ENCODE measurements at places on chromosomes 5 and 9.
A peak's percentile ranks its signal among the peaks of the same experiment; 100 is the strongest.

GRCh38 chr5:72465601-72466563 is 41.3 kb downstream of the ZNF366 start:
- no peak for DNase-seq

GRCh38 chr9:87137718-87138117 is 190.4 kb upstream of the GAS1 start:
- DNase-seq = no peak

DNA sequence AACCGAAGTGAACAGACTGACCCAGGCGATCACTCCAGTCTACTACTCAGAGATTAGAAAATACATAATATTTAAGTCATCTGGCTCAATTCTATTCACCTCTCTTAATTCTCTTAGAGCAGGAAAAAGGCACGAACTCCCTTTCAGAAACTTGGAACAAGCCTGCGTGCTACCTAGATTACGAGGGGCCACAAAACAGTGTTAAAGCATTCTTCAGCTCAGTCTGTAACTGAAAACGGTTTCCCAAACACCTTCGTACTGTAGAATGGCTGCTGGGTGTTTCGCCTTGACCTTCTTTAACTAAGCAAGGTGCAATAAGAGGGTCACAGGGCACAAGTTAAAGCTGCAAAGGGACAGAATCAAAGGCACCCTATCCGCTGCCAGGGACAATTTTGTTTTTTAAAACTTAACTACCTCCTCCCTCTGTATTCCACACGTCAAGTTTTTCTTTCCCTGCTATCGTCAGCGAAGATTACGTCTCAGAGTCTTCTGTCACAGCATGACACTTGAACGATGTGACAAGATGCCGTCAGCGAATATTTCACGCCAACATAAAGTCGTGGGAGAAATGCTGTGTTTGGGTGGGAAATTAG is 687 bp downstream of the LYSMD3 start:
- DNase-seq = no peak

GRCh38 chr5:157308836-157309465 is 43.0 kb downstream of the CYFIP2 start:
- no peak for DNase-seq

DNA sequence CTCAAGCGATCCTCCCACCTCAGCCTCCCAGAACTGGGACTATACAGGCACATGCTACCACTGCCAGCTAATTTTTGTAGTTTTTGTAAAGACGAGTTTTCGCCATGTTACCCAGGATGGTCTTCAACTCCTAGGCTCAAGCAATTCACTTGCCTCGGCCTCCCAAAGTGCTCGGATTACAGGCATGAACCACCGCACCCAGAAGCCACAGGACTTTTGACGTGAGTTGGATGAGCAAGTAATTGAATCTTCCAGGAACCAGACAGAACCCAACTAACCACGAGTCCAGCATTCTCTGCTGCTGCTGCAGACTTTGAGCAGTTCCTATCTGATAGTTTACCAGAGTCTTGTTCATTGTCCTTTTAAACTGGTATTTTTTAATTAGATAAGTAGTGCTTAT is 9.6 kb upstream of the ATP6V0E1 start:
- DNase-seq = no peak

- no peak for DNase-seq
These were observed 51.0 kb downstream of the SH3PXD2B start for GRCh38 chr5:172403189-172403796.

GRCh38 chr5:172506921-172507320 is 52.6 kb upstream of the SH3PXD2B start:
- no peak for DNase-seq

- DNase-seq = peak; percentile 51
These were observed 16.5 kb upstream of the DMRT3 start for GRCh38 chr9:959914-960313.

DNA sequence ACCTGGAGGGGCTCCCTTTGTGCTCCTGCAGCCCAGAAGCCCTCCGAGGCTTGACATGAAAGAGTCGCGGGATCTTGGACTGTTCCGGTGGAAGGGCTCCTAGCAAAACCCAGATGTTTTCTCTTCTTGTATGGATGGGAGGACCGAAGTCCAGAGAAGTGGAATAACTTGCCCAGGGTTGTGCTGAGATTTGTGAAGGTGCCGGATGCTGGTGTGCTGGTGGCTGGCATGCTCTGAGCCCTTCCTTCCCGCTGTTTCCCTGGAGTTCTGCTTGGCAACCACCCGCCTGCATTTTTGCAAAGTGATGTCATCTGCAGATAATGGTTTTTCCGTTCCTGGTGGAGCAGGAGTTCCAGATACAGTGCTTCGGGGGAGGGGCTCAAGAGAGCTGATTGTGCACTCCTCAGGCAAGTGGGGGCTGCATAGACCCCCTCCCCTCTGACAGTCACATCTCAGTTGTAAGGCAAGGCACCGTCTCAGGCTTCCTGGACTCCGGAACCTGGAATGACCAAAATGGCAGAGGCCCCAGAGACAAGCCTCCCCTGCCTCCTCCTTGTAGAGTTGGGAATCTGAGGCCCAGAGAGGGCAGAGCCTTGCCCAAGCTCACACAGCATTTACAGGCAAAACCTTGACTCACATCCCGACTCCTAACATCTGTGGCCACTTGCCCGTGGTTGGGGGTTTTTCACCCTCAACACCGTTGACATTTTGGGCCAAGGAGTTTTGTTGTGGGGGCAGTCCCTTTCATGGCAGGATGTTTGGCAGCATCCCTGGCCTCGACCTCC is 157.0 kb downstream of the RGS3 start:
- peak; percentile 34 for DNase-seq

DNA sequence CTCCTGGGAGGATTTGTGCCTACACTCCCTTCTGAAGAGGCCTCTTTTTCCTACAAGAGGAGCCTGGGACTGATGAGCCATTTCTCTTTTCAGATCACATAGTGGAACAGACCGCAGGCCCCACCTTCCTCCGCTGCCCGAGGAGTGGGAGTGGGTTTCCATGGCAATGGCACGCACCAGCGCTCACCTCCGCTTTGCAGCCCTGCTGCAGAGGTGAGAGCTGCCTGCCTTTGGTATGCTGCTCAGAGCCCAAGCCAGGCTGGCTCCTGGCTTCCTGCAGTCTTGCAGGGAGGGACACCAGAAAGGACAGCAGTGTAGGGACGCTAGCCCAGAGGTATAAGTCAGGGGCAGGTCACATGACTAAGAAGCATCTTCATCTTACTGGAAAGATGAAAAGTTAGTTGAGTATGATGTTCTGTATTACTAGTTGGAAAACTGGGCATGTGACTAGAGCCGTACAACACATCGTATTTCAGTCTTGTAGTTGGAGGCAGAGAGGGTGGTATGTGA is 12.4 kb downstream of the PTTG1 start:
- peak; percentile 25 for DNase-seq

DNA sequence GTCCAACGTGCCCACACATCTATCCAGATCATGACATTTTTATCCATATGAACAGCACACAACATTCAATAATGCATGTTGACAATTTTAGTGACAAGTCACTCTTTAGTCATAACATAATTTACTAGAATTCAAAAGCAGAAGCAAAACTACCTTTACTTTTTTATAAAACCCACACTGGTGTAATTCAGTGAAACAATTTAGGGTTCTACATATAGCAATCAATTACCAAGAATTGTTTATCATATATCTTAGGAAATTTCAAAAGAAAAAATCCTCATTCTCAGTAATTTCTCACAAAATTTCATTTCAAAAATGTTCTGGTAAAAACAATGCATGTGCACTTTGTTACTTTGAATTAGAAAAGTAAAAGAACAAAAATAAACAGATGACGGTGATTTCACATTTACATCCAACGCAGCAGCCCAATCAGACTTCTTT is 12.6 kb downstream of the AUH start:
- no peak for DNase-seq

- no peak for DNase-seq
These were observed 13.4 kb downstream of the AUH start for GRCh38 chr9:91348191-91348807.

Data from NCI-H2029 treated with DMSO at 0.1 percent for 48 hours (cell line).